ENCODE measurements at places on chromosomes 1 and 21.

DNA sequence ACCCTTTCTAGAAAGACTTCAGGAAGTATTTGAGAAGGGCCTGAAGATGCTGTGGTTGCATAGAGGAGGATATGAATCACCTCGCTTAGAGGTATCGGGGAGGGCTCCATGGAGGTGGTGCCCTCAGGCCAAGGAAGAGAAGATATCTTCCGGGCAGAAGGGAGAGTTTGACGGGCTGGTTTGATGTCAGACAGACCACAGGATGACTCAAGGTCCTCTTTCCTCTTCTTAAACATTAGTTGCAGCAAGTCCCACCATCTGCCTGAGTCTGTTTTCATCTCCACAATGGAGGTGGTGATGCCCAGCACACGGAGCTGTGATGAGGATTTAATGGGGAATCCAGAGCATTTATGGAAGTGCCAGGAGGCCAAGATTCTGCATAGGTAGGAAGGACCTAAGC, 25.1 kb upstream of the RUNX3 start:
- peak; percentile 70 for DNase-seq

GRCh38 chr21:41891132-41891531, 12.0 kb upstream of the PRDM15 start:
- no peak for DNase-seq

GRCh38 chr1:111032295-111032897, 68.7 kb upstream of the LRIF1 start:
- DNase-seq, result peak; percentile 69

DNA sequence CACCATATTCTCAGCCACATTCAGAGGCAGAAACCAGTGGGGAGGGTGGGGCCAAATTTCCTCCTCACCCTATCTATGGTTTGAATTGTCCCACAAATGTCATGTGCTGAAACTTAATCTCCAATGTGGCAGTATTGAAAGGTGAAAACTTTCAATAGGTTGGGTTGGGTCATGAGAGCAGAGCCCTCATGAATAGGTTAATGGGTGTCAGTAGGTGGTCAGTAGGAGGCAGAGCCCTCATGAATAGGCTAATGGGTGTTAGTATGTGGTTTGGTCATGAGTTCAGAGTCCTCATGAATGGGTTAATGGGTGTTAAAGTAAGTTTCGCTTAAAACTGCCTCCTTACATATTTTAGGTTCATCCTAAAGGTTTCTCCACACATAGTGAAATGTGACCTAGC, 170.0 kb downstream of the FCRL5 start:
- no peak for DNase-seq

DNA sequence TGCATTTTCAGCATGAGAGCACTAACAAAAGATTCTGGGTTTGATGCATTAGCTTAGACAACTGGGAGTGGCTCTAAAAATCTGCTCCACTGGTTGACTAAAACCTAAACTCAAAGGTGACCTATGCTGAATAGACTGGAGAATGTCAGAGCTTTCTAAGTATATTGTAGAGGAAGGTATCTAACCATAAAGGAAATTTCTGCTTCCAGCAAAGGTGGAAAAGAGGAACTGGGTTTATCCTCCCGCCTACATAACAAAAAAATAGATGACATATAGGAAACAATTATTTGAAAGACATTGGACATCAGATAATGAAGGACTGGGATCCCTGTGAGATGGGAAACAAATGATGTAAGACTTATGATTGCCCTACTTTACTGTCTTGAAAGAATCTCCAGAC, 35.8 kb upstream of the CR2 start:
- no peak for DNase-seq

DNA sequence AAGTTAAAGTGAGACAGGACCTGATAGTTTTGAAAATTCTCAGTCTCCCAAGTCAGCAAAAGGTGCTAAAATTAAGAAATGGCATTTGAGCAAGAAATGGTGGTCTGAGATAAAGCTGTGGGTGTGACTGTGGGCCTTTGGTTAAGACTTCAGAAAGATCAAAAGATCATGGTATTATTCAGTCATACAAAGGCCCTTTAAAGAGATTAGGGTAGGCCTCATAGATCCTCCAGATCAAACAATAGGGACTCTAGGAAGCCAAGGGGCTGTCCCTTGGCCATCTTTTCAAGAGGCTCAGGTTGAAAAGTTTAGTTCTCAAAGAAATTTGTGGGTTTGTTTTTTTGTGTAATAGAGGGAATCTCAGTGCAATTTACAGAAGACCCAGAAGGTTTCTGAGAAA, 8.4 kb downstream of the HMGB4 start:
- no peak for DNase-seq
